ENCODE measurements at places on chromosomes 12 and 14.

DNA sequence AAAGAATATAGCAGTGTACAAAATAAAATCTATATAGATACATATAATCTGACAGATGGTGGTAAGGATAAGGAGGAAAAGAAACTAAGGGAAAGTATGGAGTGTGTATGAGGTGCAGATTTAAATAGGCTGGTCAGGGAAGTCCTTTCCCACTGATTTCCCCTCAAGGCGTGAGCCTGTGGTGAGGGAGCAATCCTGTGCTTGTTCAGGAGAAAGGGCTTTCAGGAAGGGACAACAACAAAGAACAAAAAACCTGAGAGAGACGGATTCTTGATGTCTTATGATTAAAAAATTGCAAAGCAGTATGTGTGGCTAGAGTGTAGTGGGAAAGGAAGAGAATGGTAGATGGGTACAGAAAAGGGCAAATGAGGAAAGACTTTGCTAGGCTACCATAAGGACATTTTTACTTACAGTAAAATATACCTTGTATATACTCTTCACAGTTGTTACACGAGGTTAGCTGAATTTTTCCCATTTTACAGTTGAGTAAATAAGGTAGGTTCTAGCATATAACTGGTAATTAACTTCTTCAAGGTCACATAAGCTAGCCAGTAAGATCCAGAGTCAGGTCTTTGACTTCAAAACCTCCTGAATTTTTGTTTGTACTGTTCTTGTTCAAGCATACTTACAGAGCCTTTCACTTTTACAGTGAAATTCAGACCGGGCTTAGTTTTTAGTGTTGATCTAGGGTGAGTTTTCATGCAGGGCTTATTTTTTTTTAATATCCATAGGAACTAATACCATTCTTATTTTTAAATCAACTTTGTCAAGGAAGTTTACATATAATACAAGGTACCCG lies 15.6 kb downstream of the CNOT2 start:
- DNase-seq = no peak

GRCh38 chr14:84477996-84478395 lies 1051.9 kb upstream of the FLRT2 start:
- DNase-seq = no peak

DNA sequence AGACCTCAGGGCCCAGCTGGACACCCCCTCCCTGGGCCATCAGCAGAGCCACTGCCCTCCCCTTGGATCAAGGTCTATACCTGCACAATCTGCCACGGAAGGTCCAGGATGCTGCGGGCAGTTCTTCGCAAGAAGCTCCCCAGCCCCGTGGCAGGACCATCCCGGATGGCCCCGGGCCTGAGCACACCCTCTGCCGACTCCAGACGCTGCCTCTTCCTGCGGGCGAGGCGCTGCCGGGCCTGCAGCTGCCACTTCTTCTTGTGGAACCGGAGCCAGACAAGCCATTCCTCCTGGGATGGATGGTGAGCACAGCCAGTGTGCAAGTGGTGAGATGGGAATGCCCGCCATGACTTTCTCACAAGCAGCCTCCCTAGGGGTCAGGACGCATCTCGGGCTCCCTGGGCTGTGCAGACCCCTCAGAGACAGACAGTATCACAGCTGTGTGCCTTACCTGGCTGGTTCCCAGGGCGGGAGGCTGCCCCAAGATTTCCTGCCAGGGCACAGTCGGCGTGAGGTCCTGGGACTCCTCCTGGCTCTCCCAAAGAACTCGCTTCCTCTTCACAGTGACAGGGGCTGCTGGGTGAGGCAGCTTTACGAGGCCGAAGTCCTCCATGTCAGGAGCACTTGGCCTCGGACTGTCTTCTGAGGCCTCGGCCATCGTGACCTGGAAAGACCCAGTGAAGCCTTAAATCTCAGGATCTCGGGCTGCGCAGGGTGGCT lies 30.8 kb downstream of the P2RX2 start:
- no peak for DNase-seq

DNA sequence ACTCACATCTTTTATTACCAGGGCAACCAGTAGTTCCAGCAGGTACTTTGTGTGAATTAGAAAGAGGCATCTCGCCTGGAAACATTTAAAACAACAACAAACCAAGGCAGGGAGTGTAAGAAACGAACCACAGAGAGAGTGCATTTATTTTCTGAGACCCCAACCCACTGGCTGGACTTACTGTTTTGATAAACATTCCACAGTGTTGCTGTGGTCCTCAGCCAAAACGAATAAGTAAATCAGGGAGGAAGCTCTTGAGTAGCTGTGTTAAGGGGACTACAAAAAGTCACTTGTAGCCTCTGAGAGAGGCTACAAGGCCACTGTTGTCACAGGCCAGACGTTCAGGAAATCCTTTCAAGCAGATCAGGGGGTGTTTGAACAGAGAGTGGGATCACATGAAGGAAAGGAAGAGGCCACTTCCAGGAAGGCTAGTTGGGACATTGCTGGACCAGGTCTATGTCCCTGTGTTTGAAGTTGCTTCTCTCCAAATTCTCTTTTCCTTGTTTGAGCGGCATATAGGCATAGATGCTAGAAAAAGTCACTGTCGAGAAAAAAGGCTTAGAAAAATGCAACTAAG lies 33.8 kb downstream of the DMAC2L start:
- no peak for DNase-seq

- no peak for DNase-seq
Measured at GRCh38 chr14:105479431-105480158, 5.0 kb downstream of the CRIP2 start.
